ENCODE measurements at places on chromosomes 6 and 20.

DNA sequence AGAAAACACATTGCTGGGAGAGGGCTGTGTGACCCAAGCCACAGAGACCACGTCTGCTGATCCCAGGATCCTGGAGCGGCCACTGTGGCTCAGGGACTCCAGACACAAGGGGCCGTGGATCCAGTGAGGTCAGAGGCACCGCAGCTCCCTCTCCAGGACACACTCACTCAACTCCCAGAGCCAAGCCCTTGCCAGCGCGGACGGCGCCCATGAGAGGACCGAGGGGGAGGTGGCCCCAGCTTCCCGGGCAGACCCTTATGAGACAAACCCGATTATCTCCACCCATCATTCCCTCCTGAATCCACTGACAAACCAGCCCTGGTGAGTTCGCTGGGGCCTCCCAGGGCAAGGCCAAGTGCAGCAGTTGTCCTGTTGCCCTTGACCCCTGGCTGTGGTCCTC, 201.2 kb downstream of the TAF4 start:
- DNase-seq = no peak

DNA sequence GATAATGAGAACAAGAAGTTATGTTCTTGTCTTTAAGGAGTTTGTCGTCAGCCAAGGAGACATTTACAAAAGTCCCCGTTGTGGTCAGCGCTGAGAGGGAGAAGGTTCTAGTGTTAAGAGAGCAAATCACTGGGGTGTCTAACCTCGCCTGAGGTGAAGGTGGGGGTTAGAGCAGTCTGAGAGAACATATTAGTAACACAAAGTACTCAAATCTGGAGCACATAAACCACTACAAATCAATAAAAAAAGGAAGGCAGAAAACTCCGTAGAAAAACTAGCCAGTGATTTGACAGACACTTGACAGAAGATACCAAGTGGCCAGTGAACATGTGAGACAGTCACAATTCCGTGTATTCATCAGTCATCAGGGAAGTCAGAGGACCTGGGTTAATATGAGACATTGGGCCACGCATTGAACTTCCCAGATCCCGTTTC, 45.4 kb downstream of the CDS2 start:
- DNase-seq = no peak

DNA sequence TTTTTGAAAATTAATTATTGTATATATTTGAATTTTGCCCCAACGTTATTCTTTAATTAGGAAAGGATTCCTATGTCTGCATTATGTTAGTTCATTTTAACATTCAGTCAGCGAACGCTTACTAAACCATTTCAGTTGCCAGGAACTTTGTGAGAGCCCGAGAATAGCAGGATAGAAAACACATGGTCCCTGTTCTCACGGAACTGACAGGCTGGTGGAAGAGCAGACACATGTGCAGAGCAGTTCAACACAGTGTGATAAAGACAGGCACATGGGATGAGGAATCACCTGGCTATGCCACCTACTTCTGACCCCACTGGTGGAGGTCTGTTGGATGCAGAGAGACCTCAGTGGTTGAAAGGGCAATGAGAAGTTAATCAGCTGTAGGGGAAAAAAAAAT, 367.2 kb downstream of the EPM2A start:
- no peak for DNase-seq

DNA sequence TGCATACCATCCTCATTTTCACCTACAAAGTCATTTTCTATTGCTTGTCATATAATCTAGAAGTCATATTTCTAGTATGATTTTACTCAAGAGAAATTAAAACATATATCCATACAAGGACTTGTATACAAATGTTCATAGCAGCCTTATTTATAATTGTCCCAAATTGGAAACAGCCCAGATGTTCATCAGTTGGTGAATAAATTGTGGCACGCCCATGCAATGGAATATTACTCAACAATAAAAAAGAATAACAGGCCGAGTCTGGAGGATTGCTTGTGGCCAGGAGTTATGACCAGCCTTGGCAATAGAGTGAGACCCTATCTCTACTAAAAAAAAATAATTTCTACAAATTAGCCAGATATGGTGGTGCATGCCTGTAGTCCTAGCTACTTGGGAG, 28.8 kb downstream of the C6orf163 start:
- no peak for DNase-seq

Data from CD4-positive, alpha-beta T cell treated with Interleukin-10 for 1 hour (primary cell).